ENCODE measurements at places on chromosomes 11 and 22. TPM values are rescaled to one million over a fixed set of nuclear protein-coding genes. Genes with fewer than 3 reads are reported as not detected.

Gene KIAA0930
- total RNA-seq = 42.5 TPM

Gene MUC5B
- 1.2 TPM for total RNA-seq

Gene INSC
- 0.08 TPM for total RNA-seq

Gene RAB39A
- total RNA-seq = 3.3 TPM

Gene MORC2
- total RNA-seq = 31.5 TPM
